ENCODE measurements at places on chromosomes 6 and 20. TPM values are rescaled to one million over a fixed set of nuclear protein-coding genes. Genes with fewer than 3 reads are reported as not detected.
A peak's percentile ranks its signal among the peaks of the same experiment; 100 is the strongest.

DNA sequence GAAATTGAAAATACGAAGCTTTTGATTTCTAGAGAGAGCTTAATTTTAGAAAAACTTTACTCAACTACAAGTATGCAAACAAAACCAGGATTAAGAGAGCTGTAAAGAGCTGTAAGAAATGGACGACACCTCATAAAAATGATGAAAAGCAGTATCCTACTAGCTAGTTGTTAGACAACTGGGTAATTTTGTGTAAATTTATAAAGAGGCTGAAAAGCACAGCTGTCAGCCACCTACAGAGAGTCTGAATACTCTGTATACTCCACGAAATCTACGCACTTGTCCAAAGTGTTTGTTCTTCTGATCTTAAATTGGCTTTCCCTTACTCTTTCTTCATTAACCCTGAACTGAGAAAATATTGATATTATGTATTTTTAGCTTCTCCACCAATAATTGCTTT is 808.4 kb upstream of the EPHA7 start:
- DNase-seq = no peak

The FOXO3 gene
- 14.6 TPM for total RNA-seq

- no peak for DNase-seq
Measured at GRCh38 chr6:17972978-17973622, 14.3 kb downstream of the KIF13A start.

DNA sequence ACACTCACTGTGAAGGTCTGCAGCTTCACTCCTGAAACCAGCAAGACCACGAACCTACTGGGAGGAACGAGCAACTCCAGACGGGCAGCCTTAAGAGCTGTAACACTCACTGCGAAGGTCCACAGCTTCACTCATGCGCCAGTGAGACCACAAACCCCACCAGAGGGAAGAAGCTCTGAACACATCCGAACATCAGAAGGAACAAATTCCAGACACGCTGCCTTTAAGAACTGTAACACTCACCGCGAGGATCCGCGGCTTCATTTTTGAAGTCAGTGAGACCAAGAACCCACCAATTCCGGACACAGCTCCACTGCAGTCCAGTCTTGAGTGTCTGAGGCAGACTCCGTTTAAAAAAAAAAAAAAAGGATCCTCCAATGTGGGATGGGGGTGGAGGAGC is 60.4 kb upstream of the ERVFRD-1 start:
- no peak for DNase-seq

GRCh38 chr20:46111028-46111835 is 6.9 kb upstream of the CD40 start:
- peak; percentile 37 for DNase-seq

GRCh38 chr6:100335991-100336390 is 128.7 kb downstream of the SIM1 start:
- DNase-seq = no peak

The CFAP206 gene
- not detected for total RNA-seq

GRCh38 chr20:32278199-32278643 is 770 bp downstream of the KIF3B start:
- no peak for DNase-seq

The WFDC2 gene
- total RNA-seq = not detected

The DDAH2 gene
- 46.1 TPM for total RNA-seq

DNA sequence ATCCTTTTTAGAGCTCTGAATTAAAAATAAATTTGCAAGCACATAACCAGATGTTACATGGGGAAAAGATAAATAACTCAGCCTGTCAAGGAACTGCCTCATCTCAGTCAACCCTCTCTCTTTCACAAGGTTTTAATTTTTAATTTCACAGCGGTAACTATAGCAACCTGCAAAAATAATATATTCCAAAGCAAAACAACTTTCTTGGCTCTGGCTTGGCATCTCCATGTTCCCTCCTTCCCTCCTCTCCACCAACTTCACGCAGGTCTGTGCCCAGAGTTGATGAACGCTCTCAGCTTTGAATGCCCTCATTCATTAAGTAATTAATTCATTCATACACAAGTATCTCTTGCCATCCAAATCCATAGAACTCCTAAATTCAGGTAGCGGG is 32.5 kb upstream of the SIRPA start:
- DNase-seq = no peak

- DNase-seq = no peak
Measured at GRCh38 chr6:169344750-169345065, 91.1 kb upstream of the THBS2 start.

DNA sequence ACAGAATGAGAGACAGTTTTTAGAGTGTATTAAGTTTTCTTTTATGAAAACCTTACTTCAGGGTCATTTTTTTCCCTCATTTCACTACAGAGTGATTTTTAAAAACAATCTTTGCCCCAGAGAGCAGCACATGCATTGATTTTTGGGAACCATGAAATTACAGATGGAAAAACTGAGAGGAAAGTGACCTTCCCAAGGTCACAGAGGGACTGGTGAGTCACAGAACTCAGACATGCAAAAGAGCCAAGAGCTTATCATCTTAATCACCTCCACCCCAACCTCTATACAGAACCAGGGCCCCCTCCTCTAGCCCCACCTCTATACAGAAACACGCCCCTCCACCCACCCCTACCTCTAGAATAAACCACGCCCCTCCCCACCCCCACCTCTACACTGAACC is 10.7 kb downstream of the PXMP4 start:
- no peak for DNase-seq

The KIAA1755 gene
- total RNA-seq = 0.30 TPM

DNA sequence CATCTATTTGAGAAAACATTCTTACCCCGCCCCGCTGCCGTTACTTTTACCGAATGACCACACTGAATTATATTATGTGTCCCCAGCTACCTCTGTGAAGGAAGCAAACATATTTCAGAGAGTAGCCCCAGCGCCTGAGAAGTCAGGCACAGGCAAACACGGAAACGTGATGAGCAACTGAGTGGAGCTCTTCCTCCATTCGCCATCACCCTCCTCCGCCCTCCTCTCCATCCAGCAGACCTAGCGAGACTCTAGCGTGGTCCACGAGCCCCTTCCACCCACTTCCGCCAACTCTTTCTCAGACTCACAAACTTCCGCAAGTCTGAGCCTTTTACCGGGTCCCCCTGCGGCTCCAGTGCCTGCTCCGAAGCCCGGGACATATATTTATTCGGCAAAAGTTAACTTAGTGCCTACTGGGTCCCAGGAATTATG is 582 bp downstream of the SNRPB start:
- DNase-seq = peak; percentile 68

- DNase-seq = no peak
Measured at GRCh38 chr6:20313960-20314530, 87.6 kb upstream of the E2F3 start.

The PLG gene
- total RNA-seq = not detected

GRCh38 chr6:34520645-34521462 is 35.3 kb downstream of the SPDEF start:
- DNase-seq = no peak

DNA sequence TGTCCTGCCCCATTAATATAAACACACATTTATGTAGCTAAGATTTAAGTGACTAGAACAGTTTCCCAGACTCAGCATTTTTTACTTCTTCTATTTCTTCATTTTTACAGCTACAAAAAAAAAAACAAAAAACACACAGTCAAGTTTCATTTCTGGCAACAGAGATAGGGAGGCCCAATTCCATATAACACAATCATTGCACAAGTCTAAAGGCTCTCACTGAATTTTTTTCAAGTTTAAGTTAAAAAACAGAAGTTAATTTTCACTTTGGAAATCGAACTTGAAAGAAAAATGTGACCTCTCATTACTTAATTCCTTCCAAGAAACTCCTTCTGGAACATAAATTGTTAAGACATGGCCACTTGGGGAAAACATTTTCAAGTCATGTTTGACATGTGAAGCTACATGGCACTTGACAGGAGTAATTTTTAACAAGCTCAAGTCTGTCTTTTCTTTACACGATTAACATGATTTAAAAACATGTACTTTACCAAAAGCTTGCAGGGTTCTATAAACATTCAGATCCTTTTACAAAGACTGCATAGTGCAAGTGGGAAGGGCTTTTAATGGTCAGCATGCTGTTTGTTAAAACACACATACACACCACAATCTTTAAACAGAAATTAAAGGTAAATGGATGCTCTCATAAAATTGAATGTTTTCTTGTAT is 100.1 kb upstream of the CCDC28A start:
- DNase-seq = no peak

DNA sequence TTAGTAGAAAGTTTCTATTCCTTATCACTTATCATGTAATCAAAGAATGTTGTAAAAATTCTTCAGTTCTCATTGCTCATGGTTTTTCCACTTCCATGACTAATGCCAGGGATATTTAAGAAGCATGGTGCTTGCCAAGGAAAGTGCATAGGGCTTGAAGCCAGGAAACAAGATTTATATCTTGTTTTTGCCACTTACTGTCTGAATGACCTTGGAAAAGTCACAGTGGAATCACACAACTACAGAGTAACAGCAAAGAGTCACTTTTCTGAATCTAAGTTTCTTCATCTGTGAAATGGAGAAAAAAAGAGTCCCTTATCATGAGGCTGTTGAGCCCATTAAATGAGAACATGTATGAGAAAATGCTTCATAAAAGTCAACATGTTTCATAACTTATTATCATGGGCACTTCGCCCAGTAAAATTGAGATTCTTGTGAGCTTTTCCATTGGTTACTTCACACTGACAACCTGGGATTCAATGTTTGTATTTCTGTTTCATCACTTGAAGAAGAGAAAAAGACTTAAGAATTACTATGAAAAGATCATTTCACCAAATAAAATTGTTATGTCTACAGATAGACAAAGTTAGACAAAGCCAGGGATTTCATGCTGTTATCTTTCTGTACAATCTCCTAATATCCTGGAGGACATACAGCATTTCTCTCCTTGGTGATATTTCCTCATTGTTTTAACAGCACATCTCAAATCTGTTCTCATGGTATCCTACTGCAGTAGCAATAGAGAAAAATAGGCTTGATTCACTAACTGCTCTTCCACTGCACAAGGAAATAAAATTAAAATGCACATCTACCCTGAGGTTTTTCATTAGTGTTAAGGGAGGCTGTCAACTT is 7.6 kb upstream of the BMP5 start:
- peak; percentile 81 for DNase-seq

DNA sequence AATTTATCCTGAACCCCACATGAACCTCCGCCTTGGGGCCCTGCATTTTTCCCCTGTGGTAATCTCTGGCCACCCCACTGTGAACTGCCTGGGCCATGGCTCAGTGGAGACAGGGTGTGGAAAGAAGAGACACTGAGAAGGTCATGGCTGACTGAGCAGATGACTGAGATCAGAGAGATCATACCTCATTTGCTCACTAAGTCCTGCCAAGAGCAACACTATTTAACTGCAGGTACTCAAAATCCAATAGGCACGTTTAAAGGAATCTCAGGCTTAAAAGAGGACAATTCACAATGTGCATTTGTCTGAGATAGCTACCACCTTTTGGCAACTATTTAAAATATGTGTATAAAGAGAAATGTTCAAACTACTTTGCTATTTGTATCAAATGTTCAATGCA is 305.0 kb downstream of the GMDS start:
- no peak for DNase-seq

DNA sequence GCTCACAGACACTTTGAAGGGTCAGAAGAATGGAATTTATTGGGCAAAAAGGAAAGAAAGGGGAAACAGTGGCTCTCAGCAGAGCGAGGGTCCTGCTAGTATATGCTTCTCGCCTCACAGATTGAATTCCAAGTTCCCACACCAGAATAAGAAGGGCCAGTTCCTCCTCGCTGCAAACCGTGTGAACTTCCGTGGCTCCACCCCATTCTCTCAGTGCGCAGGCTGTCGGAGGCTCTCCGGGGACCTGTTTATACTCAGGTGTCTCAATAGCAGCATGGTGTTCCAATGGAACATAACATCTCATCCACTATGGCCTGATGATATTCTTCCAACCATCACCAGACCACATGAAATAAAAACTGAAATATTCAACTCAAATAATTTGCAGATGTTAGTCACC is 4.6 kb downstream of the SAMD3 start:
- no peak for DNase-seq

The DPPA5 gene
- total RNA-seq = not detected

- peak; percentile 90 for DNase-seq
Measured at GRCh38 chr20:13995086-13995665, at the start of gene MACROD2. Gene MACROD2, plus strand, starts transcription at chr20:13995516.

The FRK gene
- 0.57 TPM for total RNA-seq

GRCh38 chr6:32047855-32048766 is 9.9 kb downstream of the CYP21A2 start:
- peak; percentile 72 for DNase-seq

DNA sequence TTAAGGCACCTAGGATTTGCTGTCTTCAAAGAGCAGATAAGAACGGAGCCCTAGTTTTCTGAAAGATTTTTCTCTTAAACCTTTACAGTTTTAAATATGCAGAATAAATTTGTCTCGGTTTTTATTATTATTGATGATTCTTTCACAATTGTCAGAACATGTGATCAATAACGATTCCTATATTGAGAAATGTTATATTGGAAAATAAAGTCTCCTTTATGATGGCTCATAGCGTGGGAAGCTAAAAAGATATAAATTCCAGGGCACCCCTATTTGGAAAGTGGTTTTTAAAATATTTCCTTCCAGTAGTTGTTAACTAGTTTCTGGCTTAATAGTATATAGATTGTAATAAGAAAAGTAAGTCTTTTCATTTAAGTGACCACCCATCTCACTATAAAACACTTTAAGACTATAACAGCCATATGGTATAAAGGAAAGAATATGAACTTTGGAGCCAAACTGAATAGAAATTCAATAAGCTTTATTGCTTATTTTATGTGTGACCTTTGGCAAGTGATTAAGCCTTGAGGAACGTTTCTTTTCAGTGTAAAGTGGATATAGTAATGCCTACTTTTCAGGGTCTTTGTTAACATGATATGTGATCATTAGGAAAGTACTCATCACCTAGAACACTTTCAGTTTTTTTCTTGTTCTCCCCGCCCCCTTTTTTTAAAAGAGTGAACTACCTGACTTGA is 369.6 kb downstream of the LAMA2 start:
- no peak for DNase-seq

The FARS2 gene
- total RNA-seq = 24.7 TPM

DNA sequence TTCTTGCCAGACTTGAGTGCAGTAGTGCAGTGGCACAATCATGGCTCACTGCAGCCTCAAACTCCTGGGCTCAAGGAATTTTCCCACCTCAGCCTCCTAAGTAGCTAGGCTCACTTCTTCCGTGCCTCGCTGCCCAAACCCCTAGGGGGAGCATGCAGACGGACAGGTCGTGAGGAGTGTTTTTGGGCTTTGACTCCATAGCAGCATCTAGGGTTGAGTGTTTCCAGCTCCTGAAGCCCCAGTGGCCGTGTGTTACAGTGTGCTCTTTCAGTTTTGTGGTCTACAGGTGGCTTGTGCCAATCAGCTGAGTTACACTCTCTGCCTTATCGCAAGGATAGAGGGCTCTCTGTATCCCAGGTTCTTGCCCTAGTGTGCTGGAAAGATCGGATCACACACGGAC is 33.4 kb downstream of the NCOA3 start:
- peak; percentile 8 for DNase-seq

The ACTL10 gene
- total RNA-seq = 0.18 TPM

- no peak for DNase-seq
Measured at GRCh38 chr6:99333068-99333467, 16.4 kb downstream of the FAXC start.

DNA sequence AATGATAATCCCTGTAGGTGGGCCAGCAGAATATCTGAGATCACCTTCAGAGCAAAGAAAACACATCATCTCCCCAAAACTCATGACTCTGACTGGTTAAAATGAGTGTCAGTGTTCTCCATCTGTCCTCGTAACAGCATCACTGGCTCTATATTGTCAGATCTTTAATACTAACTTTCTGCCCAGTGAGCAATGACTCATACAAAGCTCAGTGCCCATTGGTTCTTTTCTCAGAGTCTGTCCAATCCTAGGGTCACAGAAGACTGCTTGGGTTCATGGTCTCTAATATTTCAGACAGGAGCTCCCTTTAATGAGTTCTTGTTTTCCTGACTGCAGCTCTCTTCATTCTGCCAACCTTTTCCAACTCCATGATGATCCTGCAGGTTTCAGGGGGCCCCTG is 36.4 kb downstream of the HLA-DPB1 start:
- DNase-seq = peak; percentile 54

The GCLC gene
- 40.1 TPM for total RNA-seq

Data from Daoy (cell line).